IMR-90 (cell line): ENCODE measurements at places on chromosomes 16 and 17. TPM values are rescaled to one million over a fixed set of nuclear protein-coding genes. Genes with fewer than 3 reads are reported as not detected.

- peak; percentile 19 for DNase-seq
Measured at GRCh38 chr16:88468275-88469129, 15.4 kb downstream of the ZFPM1 start.

The OSGIN1 gene
- 6.4 and 7.4 TPM in 2 replicates for polyA plus RNA-seq

GRCh38 chr17:5976251-5976650 is 93.9 kb upstream of the WSCD1 start:
- no peak for DNase-seq

The LDHD gene
- 0.23 and 0.26 TPM in 2 replicates for polyA plus RNA-seq

DNA sequence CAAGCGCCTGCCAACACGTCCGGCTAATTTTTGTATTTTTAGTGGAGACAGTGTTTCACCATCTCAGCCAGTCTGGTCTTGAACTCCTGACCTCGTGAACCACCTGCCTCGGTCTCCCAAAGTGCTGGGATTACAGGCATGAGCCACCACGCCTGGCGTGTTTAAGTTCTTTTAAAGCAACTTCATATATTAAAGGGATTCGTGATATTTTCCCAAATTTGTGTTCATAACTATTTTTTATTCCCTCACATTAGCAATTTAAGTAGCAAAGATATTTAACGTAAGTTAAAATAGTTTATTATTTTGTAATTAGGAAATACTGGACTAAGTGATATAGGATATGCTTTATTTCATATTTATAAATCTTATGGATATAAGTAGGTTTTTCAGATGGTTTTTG is 4.2 kb downstream of the SPG7 start:
- no peak for DNase-seq

GRCh38 chr16:22348291-22348690 is 26.1 kb downstream of the CDR2 start:
- no peak for DNase-seq

DNA sequence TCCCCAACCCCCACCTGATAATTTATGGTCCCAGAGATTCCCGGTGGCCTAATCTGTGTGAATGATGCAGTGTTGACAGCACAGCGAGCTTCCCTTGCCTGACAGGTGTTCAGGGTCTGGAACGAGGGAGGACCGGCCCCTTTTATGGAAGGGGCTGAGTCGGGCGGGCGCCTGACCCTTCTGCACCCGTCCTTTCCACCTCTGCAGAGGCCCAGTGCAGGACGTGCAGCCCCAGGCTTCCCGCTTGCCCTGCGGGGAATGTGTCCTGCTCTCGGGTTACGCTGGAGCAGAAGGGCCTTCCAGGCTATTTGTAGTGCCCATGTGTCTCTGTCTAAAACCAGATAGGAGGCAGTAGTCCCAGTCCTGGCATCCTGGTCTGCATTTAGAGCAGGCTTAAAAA is 16.2 kb downstream of the SMTNL2 start:
- DNase-seq, result no peak
